ENCODE measurements at places on chromosomes 16 and 17.

GRCh38 chr17:5986644-5987043 lies 83.5 kb upstream of the WSCD1 start:
- no peaks in the 10 kb centered on the region for H3K4me1 ChIP-seq
- H3K27me3 ChIP-seq, result no peaks in the 10 kb centered on the region
- H3K27ac ChIP-seq, result no peak overlapping the region

DNA sequence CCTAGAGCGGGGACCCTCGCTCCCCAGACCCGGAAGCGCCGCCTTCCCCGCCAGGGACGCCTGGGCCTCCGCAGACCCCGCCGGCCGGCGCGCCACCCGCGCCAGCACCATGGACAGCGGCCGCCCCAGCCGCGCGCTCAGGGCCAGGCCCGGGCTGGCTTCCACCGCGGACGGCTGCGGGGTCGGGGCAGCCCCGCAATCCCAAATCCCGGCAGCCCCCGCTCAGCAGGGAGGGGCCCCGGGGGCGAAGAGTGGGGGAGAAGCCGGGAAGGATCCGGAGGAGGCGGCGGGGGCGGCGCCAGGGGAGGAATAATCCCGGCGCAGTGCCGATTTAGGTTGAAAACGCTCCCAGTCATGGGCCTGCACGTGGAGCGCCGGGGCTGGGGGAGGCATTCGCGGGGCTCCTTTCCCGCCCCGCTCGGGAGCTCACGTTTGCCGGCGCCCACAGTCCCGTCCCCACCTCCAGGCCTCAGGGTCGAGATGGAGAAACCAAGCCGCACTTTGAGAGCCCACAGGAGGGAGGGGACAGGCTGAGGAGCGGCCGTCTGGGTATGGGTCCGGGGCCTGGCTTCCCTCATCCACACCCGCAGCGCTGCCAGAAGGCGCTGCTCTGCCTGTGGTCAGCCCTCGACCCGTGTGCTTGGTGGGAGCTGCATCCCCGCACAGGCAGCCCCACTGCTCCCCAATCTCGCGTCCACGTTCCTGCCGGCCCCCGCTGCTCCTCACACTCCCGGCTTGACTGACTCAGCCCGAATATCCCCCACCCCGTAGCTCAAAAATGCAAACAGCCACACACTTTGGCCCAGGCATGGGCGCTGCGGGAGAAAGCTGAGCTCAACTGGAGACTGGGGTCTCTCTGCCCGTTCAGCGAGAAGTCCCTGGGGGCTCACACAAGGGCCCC lies 4.7 kb downstream of the FBXL16 start:
- no peak overlapping the region for H3K4me3 ChIP-seq
- peaks cover 6% of the 10 kb centered on the region for H3K4me1 ChIP-seq
- no peak overlapping the region for H3K27ac ChIP-seq

DNA sequence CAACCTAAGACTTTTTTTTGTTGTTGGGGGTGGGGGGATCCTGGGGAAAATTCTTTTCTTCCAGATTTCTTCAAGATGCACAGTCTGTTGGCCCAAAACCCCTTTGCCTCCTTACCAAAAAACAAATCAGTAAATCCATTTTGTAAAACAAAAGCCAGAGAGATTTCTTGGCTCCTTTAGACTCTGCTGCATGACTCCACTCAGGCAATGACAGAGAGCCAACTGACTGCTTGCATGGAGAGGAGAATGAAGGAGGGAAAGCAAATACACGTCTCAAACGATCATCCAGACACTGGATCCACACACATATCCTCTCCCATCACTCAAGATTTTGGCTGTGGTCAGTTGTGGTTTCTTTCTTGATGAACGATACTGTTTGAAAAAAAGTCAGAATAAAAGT lies 13.8 kb downstream of the COPRS start:
- H3K4me1 ChIP-seq, result peaks cover 25% of the 10 kb centered on the region
- no peaks in the 10 kb centered on the region for H3K27me3 ChIP-seq
- DNase-seq, result no peak

- peaks cover 19% of the 10 kb centered on the region for H3K4me1 ChIP-seq
- H3K36me3 ChIP-seq, result no peaks in the 10 kb centered on the region
- H3K27ac ChIP-seq, result no peak overlapping the region
- H3K27me3 ChIP-seq, result peaks cover 66% of the 10 kb centered on the region
- peak overlapping the region; percentile 58 for H3K4me3 ChIP-seq
Observed at GRCh38 chr17:45895304-45895968, 1.1 kb downstream of the MAPT start.

GRCh38 chr16:19601083-19601976 lies 45.8 kb downstream of the VPS35L start:
- H3K4me1 ChIP-seq, result no peaks in the 10 kb centered on the region
- no peaks in the 10 kb centered on the region for H3K27me3 ChIP-seq
- peak; percentile 13 for DNase-seq
- no peaks in the 10 kb centered on the region for H3K36me3 ChIP-seq
- H3K27ac ChIP-seq, result no peak overlapping the region

DNA sequence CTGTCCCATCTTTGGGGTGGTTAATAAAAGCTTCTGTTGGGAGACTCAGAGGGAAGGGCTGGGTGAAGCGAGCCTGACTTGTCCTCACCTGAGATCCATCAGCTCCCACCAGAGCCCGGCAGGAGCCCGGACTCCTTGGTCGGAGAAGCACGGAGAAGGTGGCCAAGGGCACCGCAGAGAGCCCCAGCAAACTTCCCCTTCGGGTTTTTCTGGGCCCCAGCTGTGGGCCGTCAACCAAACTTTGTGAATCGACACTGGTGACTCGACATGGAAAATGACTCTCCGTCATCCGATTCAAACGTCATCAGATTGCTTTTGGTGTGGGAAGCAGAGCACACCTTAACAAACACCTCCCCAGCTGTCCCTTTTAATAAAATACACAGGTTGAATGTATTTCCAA lies 21.4 kb downstream of the ENPP7 start:
- no peak for DNase-seq
- H3K4me1 ChIP-seq, result no peaks in the 10 kb centered on the region
- H3K27ac ChIP-seq, result no peak overlapping the region
- no peaks in the 10 kb centered on the region for H3K36me3 ChIP-seq
- peaks cover 97% of the 10 kb centered on the region for H3K27me3 ChIP-seq
- H3K4me3 ChIP-seq, result no peak overlapping the region

GRCh38 chr17:4607261-4607741 lies 23.0 kb downstream of the SMTNL2 start:
- H3K27me3 ChIP-seq, result no peaks in the 10 kb centered on the region
- H3K36me3 ChIP-seq, result no peaks in the 10 kb centered on the region
- H3K4me1 ChIP-seq, result peaks cover 2% of the 10 kb centered on the region
- no peak overlapping the region for H3K4me3 ChIP-seq

DNA sequence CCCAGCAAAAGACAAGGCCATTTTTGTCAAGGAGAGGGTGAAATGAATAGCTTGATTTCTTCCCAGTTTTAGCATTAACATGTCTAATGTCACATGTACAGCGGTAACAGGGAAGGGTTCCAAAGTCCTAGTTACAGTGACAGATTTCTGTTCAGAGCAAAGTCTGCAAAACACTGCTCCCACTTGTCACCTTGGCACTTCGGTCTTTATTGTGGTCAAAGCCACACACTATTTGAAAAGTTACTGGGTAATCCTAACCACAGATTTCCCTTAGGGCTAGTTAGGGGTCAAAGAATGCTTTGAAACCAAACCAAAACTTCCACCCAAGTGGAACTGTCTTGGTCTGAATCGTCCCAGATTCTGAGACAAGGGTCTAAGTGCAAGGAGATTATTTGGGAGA lies 455.6 kb downstream of the HS3ST3B1 start:
- no peaks in the 10 kb centered on the region for H3K4me1 ChIP-seq
- H3K27me3 ChIP-seq, result no peaks in the 10 kb centered on the region
- no peaks in the 10 kb centered on the region for H3K36me3 ChIP-seq

GRCh38 chr16:46618516-46618915 lies 2.7 kb downstream of the SHCBP1 start:
- DNase-seq, result no peak
- peaks cover 6% of the 10 kb centered on the region for H3K4me1 ChIP-seq
- no peaks in the 10 kb centered on the region for H3K27me3 ChIP-seq
- H3K36me3 ChIP-seq, result no peaks in the 10 kb centered on the region
- no peak overlapping the region for H3K27ac ChIP-seq

DNA sequence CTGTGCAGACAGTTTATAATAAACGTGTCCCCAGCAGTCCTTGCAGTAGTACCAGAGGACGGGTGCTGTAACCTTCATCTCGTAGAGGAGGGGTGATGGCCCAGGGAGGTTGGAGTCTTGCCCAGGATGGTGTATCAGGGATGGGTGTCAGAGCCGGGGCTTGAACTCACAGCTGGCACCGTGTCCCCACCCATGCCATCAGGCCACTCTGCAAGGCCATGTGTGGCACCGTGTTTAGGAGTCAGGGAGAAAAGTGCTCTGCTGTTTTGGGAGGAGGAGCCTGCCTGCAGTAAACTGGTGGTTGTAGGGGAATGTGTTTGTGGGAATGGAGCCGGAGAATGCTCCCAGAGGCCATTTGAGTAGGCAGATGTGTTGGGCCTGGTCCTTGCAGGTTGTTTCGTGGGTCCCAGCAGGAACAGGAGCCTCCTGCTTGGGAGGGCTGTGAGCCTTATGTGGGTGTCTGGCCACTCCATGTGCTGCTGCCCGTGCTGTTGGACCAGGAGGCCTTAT lies 1.7 kb downstream of the ADORA2B start:
- H3K4me3 ChIP-seq, result peak overlapping the region; percentile 76
- H3K27ac ChIP-seq, result peak overlapping the region; percentile 89
- no peaks in the 10 kb centered on the region for H3K36me3 ChIP-seq
- peak; percentile 47 for DNase-seq
- H3K4me1 ChIP-seq, result peaks cover 49% of the 10 kb centered on the region
- H3K27me3 ChIP-seq, result peaks cover 10% of the 10 kb centered on the region

- no peak overlapping the region for H3K4me3 ChIP-seq
- H3K27me3 ChIP-seq, result no peaks in the 10 kb centered on the region
- no peak overlapping the region for H3K27ac ChIP-seq
- no peaks in the 10 kb centered on the region for H3K36me3 ChIP-seq
- no peaks in the 10 kb centered on the region for H3K4me1 ChIP-seq
- no peak for DNase-seq
Observed at GRCh38 chr16:17555176-17555575, 84.4 kb upstream of the XYLT1 start.

- no peak for DNase-seq
- no peaks in the 10 kb centered on the region for H3K27me3 ChIP-seq
- H3K36me3 ChIP-seq, result no peaks in the 10 kb centered on the region
Observed at GRCh38 chr16:73126525-73126853, 78.6 kb upstream of the ZFHX3 start.

- no peak overlapping the region for H3K4me3 ChIP-seq
- H3K27me3 ChIP-seq, result no peaks in the 10 kb centered on the region
- no peak for DNase-seq
Observed at GRCh38 chr16:7689234-7689633, 356.6 kb downstream of the RBFOX1 start.

DNA sequence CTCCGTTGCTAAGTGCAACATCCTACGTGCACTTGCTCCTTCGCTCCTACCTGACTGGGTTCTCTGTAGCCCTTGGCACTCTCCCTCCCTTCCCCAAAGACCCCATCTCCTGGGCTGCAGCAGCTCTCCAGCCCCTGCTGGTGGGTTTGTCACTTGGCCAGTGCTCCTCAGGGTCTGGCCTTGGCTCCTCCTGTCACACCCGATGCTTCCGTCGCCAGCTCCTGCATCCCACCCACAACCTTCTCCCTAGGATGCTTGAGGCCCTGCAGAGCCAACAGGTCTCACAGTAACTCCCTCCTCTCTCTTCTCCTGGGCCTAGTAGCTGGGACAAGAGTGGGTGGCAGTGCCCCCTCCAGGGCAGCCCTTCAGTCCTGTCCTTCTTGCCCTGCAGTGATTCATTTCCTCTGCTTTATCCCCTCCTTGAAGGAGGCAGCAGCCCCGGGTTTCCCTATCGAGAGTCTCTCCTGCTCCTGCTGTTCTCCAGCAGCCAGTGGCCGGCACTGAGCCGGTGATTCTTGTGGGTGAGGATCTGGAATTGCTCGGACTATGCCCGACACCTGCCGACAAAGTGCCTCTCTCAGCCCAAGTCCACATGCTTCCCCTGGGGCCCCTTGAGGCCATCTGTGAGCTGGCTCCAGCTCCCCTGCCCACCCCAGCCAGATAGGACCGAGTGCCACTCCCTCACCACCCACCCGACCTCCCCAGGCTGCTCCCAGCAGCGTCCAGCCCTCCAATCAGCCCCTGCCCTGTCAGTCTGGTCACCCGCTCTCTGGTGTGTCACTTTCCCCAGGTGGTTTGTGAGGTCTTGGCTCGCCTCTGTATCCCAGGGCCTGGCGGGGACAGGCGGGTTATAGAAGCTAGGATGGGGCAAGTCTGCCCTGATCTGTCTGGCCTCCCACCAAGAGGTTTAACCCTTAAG lies 3.8 kb downstream of the LITAFD start:
- H3K36me3 ChIP-seq, result no peaks in the 10 kb centered on the region
- no peak overlapping the region for H3K27ac ChIP-seq
- no peaks in the 10 kb centered on the region for H3K27me3 ChIP-seq
- peaks cover 29% of the 10 kb centered on the region for H3K4me1 ChIP-seq
- peak; percentile 50 for DNase-seq

- H3K36me3 ChIP-seq, result no peaks in the 10 kb centered on the region
- no peak overlapping the region for H3K27ac ChIP-seq
- H3K27me3 ChIP-seq, result no peaks in the 10 kb centered on the region
- no peak for DNase-seq
- no peak overlapping the region for H3K4me3 ChIP-seq
Observed at GRCh38 chr16:88713568-88714419, 7.5 kb downstream of the CTU2 start.

DNA sequence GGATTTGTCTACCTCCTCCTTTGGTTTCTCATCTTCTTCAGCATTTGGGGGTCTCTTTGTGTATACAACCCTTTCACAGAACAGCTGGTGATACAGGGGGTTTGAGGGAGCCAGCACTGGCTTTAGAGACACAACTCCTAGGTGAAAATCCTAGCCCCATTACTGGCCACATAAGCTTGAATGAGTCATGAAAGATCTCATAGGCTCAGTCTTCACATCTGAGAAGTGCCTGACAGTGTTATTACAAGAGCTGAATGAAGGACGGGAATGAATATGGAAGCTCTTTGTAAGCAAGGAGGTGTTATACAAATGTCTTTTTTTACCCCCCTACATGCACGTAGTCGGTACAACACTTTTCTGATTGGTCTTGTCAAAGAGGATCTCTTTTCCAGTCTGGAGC lies 1.7 kb upstream of the B4GALNT2 start:
- H3K36me3 ChIP-seq, result no peaks in the 10 kb centered on the region
- peaks cover 45% of the 10 kb centered on the region for H3K27me3 ChIP-seq
- DNase-seq, result no peak
- no peak overlapping the region for H3K27ac ChIP-seq
- H3K4me3 ChIP-seq, result no peak overlapping the region

GRCh38 chr17:75065562-75066151 lies 18.6 kb downstream of the KCTD2 start:
- no peaks in the 10 kb centered on the region for H3K4me1 ChIP-seq
- H3K4me3 ChIP-seq, result no peak overlapping the region
- peaks cover 26% of the 10 kb centered on the region for H3K36me3 ChIP-seq
- no peak for DNase-seq

- H3K36me3 ChIP-seq, result no peaks in the 10 kb centered on the region
- H3K27ac ChIP-seq, result no peak overlapping the region
- DNase-seq, result no peak
- H3K4me1 ChIP-seq, result no peaks in the 10 kb centered on the region
Observed at GRCh38 chr17:43028221-43028861, 3.3 kb downstream of the RND2 start.

All from transverse colon (tissue), 4 donors.